ENCODE measurements at places on chromosomes 4 and X.

GRCh38 chr4:20754036-20754435 lies 53.8 kb downstream of the PACRGL start:
- no peak for DNase-seq

- peak; percentile 6 for DNase-seq
Observed at GRCh38 chr4:95362906-95363558, 185.7 kb downstream of the UNC5C start.

DNA sequence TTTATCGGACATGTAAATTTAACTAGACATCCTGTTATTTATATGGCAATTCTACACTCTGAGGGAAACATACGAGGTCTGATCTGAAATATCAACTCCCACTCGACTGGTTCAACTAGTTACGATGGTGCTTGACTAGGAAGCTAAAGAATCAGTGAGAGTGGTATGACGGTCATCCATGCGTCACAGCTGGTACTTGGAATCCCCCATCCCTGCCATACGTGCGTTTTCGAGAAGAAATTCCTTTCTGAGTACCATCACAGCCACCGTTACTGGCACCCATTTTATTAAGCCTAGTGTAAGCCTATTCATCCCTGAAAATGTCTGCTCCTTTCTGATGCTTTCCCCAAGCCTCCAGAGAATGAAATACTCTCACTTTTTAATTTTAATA lies 695 bp upstream of the PIGA start:
- peak; percentile 26 for DNase-seq

DNA sequence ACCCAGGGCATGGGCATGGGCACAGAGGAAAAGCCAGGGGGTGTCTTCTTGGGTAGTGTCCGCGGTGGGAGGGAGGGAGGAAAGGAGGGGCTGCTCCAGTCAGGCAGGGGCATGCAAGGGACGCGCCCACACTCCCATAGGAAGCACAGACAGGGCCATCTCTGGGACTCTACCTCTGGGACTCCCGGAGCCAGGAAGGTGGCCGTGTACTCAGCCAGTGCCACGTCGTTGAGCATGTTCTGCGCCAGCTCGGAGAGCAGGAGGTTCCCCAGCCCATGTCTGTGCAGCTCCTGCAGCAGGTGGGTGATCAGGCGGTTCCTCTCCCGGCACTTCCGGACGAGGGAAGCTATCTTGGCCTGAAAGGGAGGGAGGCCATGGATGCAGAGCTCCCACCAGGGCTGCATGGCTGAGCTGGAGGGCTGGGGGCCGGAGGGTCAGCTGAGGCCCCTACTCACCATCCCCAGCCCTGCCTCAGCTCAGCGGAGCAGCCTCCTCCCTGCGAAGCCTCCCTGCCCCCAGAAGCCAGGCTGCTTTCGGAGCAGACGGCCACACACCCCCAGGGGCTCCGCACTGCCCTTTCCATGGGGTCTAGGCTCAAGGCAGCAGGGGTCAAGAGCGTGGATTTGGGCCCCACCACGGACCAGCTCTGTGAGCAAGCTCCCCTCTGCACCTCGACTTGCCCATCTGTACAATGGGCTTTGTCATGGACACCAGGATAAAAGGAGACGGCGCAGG lies 44.6 kb downstream of the C4orf50 start:
- DNase-seq = no peak

DNA sequence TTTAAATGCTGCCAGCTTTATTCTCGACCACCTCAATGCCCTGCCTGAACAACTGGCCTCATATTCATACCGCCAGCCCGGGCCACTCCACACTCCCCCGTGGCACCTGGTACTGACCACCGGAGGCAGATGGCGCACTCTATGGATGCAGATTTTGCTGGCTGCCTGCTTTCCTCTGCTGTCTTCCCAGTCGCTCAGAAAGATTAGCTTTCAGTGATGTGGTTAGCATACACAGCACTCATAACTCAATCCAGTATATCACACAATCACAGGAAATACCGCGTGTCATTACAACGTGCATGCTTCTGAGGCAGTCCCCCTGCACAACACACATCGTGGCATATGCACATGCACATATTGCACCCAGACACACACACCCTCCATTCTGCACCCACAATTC lies 147.2 kb upstream of the BCOR start:
- no peak for DNase-seq

DNA sequence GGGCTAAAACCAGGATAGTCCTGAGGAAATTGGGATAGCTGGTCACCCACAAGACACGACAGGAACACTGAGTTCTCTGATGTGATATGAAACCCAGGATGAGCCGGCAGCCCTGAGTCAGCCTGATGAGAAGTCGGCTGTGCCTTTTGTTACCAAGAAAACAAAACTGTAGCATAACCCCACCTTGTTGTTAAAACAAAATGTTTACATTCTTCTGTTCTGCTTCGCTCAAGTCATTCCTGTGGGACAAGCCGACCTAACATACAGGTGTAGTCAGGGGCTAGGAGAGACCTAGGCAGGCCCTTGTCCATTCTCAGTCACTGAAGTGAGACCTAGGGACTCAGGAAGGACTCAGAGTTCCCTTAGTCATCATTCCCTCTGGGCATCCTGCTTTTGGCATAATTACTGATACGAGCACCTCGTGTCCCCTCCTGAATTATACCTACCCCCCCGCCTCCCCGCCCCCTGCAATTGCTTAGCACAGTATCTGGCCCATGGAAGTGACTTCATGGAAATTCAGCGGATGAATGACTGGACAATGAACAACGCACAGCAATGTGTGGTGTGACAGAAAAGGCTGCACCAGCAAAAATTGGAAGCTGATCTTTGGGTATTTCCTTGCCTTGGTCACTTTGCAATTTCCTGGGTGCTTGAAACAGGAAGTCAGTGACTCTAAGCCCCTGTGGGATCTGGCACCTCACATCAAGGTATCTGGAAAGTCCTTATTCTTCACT lies 31.9 kb upstream of the TLR2 start:
- no peak for DNase-seq

DNA sequence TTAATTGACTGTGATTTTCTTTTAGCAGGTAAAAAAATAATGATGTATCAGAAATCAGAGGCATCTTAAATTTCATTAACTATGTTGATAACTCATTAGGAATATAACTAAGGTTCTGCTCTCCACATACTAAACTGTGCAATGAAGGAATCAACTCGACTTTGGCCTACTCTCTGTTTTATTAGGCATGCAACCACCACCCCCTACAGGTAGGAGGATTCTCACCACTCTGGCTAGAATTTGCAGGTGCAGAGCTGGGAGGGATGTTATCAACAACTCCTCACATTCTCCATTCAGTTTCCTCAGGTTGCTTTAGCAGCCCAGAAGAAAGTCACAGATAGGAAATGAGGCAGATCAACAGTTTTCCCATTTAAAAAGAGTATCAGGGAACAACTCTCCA lies 160.1 kb downstream of the COX18 start:
- no peak for DNase-seq

- DNase-seq = no peak
Observed at GRCh38 chr4:171813526-171814250, 484 bp downstream of the GALNTL6 start.

DNA sequence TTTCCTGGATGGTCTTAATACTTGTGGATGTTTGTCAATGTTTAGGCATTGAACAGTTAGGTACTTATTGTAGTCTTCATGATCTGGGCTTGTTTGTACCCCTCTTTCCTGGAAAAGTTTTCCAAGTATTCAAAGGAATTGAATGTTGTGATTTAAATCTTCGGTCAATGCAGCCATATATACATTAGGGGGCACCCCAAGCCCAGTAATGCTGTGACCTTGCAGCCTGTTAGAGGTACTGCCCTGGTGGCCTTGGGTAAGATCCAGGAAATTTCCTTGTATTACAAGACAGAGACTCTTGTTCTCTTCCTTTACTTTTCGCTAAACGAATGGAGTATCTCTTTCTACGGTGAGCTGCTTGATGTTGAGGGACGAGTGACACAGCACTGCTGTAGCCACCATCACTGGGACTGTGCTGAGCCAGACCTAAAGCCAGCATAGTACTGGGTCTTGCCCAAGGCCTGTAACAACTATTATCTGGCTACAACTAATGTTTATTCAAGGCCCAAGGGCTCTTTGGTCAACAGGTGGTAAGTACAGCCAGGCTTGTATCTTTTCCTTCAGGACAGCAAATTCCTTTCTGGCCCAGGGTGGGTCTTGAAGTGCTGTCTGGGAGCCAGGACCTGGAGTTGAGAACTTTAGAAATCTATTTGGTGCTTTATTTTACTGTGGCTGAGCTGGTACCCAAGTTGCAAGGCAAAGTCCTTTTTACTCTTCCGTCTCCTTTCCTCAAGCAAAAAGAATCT lies 118.3 kb upstream of the ATOH1 start:
- no peak for DNase-seq

- no peak for DNase-seq
Observed at GRCh38 chrX:15619053-15619755, 18.4 kb upstream of the ACE2 start.

- no peak for DNase-seq
Observed at GRCh38 chr4:73895201-73896175, 26.3 kb downstream of the CXCL1 start.

GRCh38 chr4:149095811-149096210 lies 653.6 kb upstream of the NR3C2 start:
- no peak for DNase-seq

- DNase-seq = no peak
Observed at GRCh38 chr4:13081830-13082229, 402.3 kb downstream of the RAB28 start.

- no peak for DNase-seq
Observed at GRCh38 chrX:120286733-120287512, 24.3 kb downstream of the TMEM255A start.

DNA sequence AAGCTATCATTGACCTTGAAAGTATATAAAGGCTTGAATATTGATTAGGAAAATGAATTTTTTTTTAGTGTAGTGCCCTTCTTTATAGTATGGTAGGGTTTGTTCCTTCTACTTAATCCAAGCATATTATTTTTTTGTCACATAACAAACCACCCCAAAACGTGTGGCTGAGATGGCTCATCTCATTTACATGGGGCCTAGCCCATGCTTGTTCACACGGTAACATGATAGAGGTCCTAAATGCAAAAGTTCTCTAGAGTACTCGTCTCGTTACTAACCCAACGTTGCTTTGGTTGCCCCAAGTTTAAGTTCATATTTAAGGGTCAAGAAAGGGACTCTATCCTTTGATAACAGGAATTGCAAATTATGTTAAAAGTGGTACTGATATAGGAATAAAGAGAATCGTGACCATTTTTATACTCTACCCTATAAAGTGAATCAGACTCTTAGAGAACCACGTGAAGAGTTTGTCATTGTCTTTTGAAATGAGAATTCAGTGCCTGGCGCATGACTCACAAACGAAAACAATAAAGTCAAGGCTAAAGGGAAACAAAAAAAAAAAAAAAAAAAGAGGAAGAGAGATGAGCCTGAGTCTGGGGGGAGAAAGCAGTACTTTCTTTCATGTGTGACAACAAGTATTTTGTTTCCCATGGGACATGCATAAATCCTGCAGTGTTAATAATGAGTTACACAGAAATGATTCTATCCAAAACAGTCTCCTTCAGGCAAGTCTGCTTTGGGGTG lies 402.8 kb upstream of the NWD2 start:
- no peak for DNase-seq

- DNase-seq = no peak
Observed at GRCh38 chr4:71711044-71711984, 72.6 kb downstream of the GC start.

DNA sequence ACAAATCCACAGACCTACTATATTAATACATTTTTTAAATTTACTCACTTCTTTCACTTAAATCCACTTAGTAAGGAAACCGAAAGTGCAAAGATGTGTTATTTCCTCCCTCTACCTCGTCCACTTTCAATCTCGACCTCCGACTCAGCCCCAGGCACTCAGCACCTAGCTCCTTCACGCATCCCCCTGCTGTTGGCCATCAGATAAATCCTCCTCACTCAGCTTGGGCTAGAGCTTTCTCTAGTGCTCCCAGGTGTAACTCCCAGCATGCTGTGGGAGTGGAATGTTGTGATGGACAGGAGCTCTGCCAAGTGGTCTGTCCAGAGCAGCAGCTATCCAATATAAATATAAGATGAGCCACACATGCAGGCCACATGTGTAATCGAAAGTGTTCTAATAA lies 26.7 kb upstream of the TEC start:
- DNase-seq = no peak

DNA sequence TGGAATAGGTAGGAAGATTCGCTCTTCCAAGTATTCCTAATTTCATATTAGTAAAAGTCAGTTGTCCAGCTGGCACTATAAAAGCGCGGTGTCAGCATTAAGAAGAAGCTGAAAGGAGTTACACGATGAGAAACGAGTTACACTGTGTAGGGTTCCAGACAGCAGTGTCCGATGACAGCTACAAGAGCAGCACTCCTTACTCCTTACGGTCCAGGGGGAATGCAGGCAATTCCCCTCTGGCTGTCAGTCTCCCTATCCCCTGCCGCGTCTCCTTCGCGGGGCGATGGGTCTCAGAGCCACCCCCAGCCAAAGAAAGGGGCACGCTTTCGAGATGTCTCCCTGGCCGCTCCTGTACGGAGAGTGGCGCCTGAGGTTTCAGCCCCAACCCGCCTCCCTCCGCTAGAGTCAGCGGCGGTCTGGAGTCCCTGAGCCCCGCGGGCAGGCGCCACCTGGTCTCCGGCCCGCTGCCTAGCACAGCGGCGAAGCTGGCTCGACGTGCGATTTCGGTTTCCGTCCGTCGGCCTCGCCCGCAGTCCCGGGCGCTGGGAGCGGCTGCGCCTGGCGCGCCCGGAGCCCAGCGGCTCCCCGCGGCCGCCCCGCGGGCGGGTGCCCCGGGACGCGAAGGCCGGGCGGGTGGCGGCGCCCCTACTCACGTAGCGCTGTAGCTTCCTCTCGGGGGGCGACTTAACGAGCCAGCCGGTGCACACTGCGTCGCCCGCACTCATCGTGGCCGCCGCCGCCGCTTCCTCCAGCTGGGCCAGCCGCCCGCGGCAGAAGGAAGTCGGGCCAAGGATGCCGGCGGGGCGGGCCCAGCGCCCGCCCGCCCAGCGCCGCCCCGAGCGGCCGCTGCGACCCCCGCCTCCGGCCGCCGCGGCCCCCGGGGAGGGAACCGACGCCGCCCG lies at the start of gene GAB3:
GAB3 (minus strand) TSS at position 777 of the 902 bp plus-strand sequence; CDS start at position 725, 52 bp downstream.
- peak; percentile 22 for DNase-seq

GRCh38 chrX:115697806-115698205 lies 136.8 kb downstream of the PLS3 start:
- DNase-seq = no peak

DNA sequence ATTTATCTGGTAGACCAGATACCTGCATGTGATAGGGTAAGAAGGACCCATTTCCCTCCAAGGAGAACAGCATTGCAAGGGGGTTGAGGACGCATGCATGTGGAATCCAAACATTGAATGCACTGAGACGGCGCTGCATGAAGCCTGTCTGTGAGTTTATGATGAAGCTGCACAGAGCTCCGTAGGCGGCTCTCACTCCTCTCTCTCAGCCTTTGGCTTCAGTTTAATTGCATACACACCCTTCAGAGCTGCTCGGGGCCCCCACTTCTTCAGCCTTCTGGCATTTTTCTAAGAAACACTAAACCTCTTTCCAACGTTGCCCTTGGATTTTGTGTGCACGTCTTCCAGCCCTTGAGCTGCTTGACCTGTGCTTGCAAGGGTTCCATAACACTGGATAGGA lies 176.6 kb downstream of the DHRSX start:
- DNase-seq = no peak

GRCh38 chrX:17072301-17072700 lies 125.8 kb downstream of the REPS2 start:
- DNase-seq = no peak

Data from mucosa of descending colon (tissue), 3 donors.